ENCODE measurements at places on chromosomes 5 and 9. TPM values are rescaled to one million over a fixed set of nuclear protein-coding genes. Genes with fewer than 3 reads are reported as not detected.

DNA sequence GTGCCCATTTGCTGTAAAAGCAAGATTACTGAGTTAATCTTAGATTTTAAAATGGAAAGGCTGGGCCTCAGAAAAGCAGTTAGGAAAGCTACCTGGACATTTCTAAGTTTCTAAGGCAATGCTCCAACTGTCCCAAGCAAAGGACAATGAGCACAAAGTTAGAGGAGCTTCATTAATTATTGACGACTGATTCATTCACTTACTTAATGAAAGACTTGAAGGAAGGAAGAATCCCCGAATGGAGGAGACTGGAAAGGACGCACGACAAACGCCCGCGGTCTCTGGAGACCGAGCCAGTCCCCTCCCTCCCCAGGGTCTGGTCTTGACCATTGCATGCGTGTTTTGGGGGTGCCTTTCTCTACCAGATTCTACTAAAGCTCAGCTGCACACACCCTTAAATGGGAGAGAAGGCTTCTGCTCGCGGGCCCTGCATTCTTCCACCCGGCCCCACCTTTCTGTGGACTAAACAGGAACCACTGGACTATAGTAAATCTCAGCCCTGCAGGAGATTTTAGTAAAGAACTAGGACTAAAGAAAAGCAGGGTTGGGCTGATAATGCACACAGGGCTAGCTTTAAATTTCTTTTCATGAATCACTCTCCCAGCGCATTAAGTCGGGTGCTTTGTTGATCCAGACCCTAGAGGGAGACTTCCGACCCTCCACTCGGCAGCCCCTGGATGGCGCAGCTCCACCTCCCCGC lies 44.8 kb downstream of the CTSL start:
- H3K4me3 ChIP-seq: no peak overlapping the region
- no peak overlapping the region for H3K27ac ChIP-seq
- no peaks in the 10 kb centered on the region for H3K27me3 ChIP-seq

DNA sequence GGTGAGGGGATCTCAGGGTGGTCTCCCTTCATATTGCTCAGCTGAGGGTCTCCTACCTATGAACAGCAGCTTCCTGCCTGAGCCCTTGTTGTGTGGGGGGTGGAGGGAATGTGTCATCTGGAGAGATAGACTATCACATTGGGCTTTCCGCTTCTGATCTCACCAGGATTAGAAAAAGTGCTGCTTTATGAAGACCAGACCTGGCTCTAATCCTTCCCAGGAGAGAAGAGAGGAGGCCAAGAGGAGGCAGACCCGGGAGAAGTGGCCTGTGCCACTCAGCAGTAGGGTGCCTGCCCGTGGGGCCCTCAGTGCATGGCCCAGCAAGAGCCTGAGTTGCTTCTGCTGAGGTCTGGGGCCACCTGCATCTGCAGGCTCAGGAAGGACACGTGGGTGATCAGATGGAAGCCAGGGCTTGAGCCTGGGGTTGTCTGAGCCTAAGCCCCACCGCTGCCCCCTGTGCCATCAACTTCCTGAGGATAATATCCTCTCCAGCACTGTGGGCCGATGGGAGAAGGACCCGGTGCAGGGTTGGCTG lies 22.1 kb upstream of the COL5A1 start:
- H3K27ac ChIP-seq: no peak overlapping the region
- peaks cover 6% of the 10 kb centered on the region for H3K4me1 ChIP-seq
- H3K27me3 ChIP-seq: no peaks in the 10 kb centered on the region
- no peak overlapping the region for H3K4me3 ChIP-seq
- H3K36me3 ChIP-seq: no peaks in the 10 kb centered on the region
- no peak for DNase-seq

- no peaks in the 10 kb centered on the region for H3K27me3 ChIP-seq
- H3K36me3 ChIP-seq: no peaks in the 10 kb centered on the region
Observed at GRCh38 chr9:121625590-121625989, 25.8 kb upstream of the DAB2IP start.

- DNase-seq: no peak
- H3K4me1 ChIP-seq: no peaks in the 10 kb centered on the region
- no peaks in the 10 kb centered on the region for H3K27me3 ChIP-seq
- no peak overlapping the region for H3K27ac ChIP-seq
- H3K36me3 ChIP-seq: no peaks in the 10 kb centered on the region
Observed at GRCh38 chr5:165631235-165631634, 2125.8 kb downstream of the MAT2B start.

GRCh38 chr5:2005101-2006041 lies 122.6 kb upstream of the IRX4 start:
- no peak overlapping the region for H3K27ac ChIP-seq
- H3K27me3 ChIP-seq: peaks cover 86% of the 10 kb centered on the region
- H3K36me3 ChIP-seq: no peaks in the 10 kb centered on the region
- H3K4me1 ChIP-seq: no peaks in the 10 kb centered on the region

- peaks cover 32% of the 10 kb centered on the region for H3K4me1 ChIP-seq
- peak overlapping the region; percentile 90 for H3K27ac ChIP-seq
- H3K36me3 ChIP-seq: no peaks in the 10 kb centered on the region
- H3K4me3 ChIP-seq: no peak overlapping the region
- H3K27me3 ChIP-seq: no peaks in the 10 kb centered on the region
- peak; percentile 37 for DNase-seq
Observed at GRCh38 chr9:99400184-99400731, 178.2 kb downstream of the SEC61B start.

DNA sequence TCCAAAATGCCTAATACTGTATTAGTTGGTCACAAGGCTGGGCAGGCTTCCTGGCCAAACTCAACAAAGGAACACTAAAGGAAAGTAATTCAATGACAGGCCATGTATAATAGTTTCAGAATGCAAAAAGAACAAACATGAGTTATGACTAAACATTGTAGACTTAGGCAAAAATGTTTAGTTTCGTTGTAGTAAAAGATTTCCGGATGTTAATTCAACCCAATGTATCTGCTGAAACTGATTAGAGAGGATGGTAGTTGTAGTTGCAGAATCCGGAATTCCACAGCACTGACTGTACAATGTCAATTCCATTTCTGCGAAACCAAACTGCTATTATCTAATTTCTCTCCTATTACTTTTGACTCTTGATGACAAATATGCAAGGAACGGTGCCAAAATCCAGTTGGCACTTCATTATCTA lies 117.9 kb upstream of the FST start:
- H3K27ac ChIP-seq: peak overlapping the region; percentile 57
- H3K4me3 ChIP-seq: no peak overlapping the region
- no peaks in the 10 kb centered on the region for H3K27me3 ChIP-seq
- H3K36me3 ChIP-seq: no peaks in the 10 kb centered on the region
- H3K4me1 ChIP-seq: peaks cover 43% of the 10 kb centered on the region

DNA sequence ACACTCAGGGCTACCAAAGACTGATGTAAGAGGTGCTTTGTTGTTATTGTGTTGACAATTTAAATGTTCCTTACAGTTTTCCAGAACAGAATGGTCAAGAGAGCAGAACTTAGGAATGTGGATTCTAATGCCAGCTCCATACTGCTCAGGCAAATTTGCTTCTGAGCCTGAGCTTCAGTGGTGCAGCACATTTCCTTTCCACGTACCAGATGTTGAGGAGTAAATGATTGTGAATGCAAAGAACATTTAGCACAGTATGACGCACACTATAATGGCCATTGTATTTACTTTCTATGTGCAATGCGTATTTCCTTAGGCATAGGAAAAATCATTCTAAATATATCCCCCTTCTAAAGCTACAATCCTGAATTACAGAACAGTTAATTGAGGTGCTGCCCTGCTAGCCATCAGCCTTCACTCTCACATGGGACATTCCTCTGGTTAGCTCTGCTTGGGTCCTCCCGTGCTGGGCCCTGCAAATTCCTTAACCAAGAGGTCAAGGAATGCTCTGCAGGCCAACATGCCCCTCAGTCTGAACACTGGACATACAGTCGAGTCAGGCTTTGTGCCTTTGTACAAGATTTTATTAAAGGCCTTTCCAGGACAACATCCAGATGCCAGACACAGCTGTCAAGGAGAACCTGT lies 21.1 kb upstream of the TMEM174 start:
- no peaks in the 10 kb centered on the region for H3K4me1 ChIP-seq
- H3K27ac ChIP-seq: no peak overlapping the region
- no peaks in the 10 kb centered on the region for H3K36me3 ChIP-seq
- no peak overlapping the region for H3K4me3 ChIP-seq

- H3K27ac ChIP-seq: no peak overlapping the region
- H3K36me3 ChIP-seq: peaks cover 78% of the 10 kb centered on the region
- H3K4me1 ChIP-seq: peaks cover 14% of the 10 kb centered on the region
- no peak overlapping the region for H3K4me3 ChIP-seq
- DNase-seq: no peak
- no peaks in the 10 kb centered on the region for H3K27me3 ChIP-seq
Observed at GRCh38 chr5:10254686-10255085, 4.6 kb downstream of the CCT5 start.

- no peak for DNase-seq
- no peaks in the 10 kb centered on the region for H3K36me3 ChIP-seq
- H3K4me1 ChIP-seq: no peaks in the 10 kb centered on the region
- H3K27ac ChIP-seq: no peak overlapping the region
- no peak overlapping the region for H3K4me3 ChIP-seq
Observed at GRCh38 chr5:2278825-2279456, 396.2 kb upstream of the IRX4 start.

- H3K4me1 ChIP-seq: peaks cover 6% of the 10 kb centered on the region
- H3K36me3 ChIP-seq: no peaks in the 10 kb centered on the region
- H3K27me3 ChIP-seq: no peaks in the 10 kb centered on the region
- peak overlapping the region; percentile 95 for H3K27ac ChIP-seq
- DNase-seq: no peak
- H3K4me3 ChIP-seq: no peak overlapping the region
Observed at GRCh38 chr9:16000811-16001210, 448.0 kb downstream of the CCDC171 start.

- H3K4me3 ChIP-seq: no peak overlapping the region
- no peak for DNase-seq
- no peak overlapping the region for H3K27ac ChIP-seq
- no peaks in the 10 kb centered on the region for H3K4me1 ChIP-seq
Observed at GRCh38 chr5:137134920-137135532, 364.1 kb downstream of the SPOCK1 start.

DNA sequence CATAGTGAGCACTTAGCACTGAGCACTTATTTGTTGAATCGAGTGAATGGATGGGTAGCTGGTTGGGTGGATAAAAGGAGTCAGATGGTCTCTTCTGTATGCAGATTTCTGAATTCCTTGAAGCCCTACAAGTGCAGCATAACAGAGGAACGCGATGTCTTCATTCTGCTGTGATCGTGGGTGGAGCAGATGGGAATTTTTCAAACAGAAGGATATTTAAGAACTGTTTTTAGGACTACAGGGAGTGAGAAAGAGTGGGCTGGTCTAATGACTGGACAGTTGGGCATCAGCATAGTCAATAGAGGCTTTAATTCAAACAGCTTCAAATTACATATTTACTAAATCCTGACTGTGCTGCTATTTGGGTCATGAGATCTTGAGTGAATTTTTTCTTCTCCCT lies 253.2 kb downstream of the CEMIP2 start:
- H3K4me1 ChIP-seq: no peaks in the 10 kb centered on the region
- no peak overlapping the region for H3K4me3 ChIP-seq
- no peak overlapping the region for H3K27ac ChIP-seq
- H3K36me3 ChIP-seq: no peaks in the 10 kb centered on the region
- DNase-seq: no peak

Gene SNX30
- polyA plus RNA-seq: 5.3 TPM

Gene SH2D3C
- 0.52 TPM for polyA plus RNA-seq

Gene SPATA31E1
- not detected for polyA plus RNA-seq

Gene TRAF1
- 1.2 TPM for polyA plus RNA-seq

Gene ARHGEF37
- polyA plus RNA-seq: 1.3 TPM

Gene KCNV2
- not detected for polyA plus RNA-seq

Gene CDH10
- polyA plus RNA-seq: 0.24 TPM

Gene SPATA31D4
- polyA plus RNA-seq: not detected

Data from SK-N-SH (cell line).